NK-92 treated with Interleukin-12 subunit alpha and Interleukin-12 subunit beta, amount 100 ng/mL, for 24 hours (cell line): ENCODE measurements at places on chromosomes 16 and 17.
A peak's percentile ranks its signal among the peaks of the same experiment; 100 is the strongest.

DNA sequence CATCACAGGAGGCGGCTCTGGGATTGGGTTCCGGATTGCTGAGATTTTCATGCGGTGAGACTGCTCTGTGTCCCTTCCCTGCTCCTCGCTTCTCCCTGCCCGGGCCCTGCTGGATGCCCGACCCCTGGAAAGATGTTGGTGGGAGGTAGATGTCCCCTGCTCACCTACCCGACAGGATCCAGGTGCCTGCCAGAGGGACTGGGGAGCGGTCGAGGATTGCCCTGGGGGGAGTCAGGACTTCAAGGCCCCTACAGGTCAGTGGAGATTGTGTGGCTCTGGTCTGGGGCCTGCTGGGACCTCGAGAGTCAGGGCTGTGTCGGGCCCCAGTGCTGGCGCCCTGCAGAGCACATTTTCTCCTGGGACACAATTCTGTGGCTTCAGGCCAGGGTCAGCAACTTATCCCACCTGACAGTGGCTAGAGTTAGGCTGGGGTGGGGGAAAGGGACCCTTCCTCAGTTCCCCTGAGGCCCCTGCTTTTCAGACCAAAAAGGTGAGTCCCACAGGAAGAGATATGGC lies 3.3 kb downstream of the DECR2 start:
- no peak for DNase-seq

DNA sequence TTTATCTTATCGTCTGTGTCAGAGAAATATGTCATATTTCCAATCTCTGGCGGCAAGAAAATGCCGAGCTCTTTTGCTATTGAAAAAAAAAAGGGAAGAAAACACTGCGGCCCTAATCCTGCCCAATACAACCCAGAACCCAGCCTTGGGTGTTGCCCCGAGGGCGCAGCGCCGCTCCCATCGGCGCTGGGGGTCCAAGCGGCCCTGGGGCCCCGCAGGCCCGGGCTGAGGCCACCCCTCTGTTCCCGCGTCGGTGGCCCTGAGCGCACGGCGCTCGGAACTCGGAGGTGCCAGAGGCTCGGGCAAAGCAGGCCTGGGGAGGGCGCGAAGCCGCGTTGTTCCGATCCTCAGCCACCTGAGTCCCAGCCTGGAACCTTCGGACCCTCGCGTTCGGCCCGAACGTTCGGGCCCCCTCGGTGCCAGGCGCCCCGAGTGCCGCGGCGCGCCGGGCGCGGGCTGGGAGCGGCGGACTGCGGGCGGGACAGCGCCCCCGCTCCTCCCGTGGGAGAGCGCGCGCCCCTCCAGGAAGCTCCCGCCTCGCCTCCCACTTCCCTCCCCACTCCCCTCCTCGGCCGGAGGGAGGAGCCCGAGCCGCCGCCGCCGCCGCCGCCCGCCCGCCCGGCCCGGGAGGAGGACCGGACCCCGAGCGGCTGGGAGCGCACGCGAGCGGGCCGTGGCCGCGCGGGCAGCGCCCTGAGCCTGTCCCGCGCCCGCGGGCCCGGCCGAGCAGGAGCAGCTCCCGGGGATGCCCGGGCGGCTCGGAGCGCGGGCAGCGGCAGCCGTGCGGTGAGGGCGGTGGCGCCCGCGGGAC lies at the start of gene CPNE2:
TSS of gene CPNE2 (plus strand) at position 609 of the 811 bp plus-strand sequence. CDS start 18,160 bp downstream, outside the sequence.
- no peak for DNase-seq

DNA sequence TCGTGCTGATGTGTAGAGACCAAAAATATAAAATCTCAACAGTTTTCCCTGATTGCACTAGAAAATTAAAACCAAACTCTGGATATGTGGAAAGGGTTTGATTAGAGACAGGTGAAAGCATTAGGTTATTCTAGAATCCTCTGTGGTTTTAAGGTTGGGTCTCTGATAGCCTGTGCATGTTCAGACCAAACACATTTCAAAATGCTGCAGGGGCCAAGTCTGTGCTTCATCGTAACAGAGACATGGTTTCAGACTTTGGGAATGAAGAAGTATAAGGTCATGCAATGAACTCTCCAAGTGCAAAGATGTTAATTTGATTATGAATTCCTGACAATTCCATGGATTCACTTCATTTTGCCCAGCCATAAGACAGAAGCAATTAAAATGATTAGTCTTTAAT lies 261.0 kb upstream of the KCNJ16 start:
- no peak for DNase-seq

DNA sequence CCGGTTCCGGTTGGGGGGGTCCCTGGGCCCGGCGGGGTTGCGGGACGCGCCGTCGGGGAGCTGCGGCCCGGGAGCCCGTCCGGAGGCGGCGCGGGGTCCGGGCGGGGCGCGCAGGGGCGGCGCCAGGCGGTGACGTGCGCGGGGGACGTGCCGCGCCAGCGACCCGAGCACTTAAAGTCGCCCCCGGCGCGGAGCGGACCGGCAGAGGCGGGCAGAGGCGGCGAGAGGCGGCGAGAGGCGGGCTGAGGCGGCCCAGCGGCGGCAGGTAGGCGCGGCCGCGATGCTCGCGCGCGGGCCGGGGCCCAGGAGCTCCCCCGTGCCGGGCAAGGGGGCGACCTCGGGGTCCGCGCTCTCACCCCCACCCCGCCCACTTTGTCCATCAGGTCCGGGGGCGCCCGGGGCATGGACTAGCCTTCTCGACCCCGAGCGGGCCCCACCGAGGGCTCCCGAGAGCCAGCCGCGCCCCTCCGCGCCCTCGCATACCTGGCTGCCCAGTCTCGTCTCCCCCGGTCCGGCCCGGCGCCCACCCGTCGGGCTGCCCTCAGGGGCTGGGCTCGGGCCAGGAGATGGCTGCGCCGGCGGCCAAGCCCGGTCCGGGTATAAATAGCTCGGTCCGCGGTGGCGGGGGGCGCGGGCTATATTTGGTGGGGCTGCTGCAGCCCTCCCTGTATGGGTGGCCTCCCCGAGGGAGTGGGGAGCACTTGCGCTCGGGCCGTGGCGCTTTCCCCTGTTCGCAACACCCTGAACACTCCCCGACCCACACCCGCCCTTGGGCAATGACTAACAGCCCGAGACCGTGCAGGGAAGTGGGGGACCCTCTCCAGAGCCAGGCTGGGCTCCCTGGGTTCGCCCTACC lies at the start of gene SLC16A3:
TSS of gene SLC16A3 (plus strand) at position 201 of the 856 bp plus-strand sequence. CDS start 6,967 bp downstream, outside the sequence.
- no peak for DNase-seq

DNA sequence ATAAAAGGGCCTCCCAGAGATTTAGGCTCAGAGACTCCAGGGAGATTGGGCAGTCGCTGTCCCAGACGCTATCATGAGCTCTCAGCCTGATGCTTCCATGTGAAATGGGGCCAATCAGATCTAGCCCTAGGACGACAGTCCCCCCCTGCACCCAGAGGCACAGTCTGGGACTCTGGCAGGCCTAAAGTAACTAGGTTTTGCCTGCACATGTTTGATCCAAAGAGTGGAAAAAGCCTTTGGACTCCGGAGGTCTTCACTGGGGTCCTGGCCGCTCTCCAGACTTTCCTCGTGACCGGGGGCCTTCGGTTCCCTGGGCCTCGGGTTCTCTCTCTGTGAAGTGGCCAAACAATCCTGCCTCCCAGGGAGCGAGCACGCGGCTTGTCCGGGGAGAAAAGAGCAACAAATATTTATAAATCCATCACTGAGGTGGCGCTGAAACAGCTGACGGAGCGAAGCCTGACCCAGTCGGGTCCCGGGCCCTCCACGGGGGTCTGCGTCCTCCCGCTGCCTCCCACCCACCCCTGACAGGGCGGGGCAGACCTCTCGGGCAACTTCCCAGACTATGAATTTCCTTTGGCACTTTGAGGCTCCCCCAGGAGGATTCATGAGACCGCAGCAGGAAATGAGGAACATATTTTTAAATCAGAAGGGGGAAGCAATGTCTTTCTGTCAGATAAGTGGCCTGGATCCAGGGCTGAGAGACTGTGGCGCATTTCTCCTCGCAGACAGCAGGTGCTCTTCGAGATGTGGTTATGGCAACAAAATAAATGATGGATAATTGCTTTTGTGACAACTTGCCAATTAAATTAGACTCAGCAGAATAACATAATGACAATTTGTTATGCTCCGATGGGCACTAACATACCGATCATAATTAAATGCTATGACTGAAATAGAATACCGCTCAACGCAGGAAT lies 38.9 kb downstream of the MRPS23 start:
- no peak for DNase-seq

DNA sequence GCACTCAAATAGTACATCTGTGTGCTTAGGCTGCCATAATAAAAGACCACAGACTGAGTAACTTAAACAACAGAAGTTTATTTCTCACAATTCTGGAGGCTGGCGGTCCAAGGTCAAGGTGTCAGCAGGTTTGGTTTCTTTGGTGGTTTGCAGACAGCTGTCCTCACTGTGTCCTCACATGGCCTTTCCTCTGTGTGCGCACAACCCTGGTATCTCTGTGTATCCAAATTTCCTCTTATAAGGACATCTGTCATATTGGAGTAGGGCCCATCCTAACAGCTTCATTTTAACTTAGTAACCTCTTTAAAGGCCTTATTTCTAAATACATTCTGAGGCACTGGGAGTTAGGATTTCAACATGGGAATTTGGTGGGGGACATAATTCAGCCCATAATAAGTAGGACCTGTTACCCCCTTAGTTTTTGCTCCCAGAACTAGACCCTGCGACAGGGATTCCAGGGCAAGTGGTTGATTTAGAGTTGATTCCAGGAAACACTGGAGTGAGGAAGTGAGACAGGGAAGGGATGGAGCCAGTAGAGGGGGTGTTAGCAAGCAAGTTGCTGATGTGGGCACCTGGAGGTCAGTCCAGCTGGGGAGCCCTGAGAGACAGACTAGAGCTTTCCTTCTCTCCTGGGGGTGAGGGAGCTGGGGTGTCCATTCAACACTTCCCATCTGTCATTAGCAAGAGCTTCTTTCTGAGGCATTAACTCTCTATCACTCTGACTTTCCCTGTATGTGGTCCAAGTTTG lies 10.9 kb upstream of the ALKBH5 start:
- no peak for DNase-seq

DNA sequence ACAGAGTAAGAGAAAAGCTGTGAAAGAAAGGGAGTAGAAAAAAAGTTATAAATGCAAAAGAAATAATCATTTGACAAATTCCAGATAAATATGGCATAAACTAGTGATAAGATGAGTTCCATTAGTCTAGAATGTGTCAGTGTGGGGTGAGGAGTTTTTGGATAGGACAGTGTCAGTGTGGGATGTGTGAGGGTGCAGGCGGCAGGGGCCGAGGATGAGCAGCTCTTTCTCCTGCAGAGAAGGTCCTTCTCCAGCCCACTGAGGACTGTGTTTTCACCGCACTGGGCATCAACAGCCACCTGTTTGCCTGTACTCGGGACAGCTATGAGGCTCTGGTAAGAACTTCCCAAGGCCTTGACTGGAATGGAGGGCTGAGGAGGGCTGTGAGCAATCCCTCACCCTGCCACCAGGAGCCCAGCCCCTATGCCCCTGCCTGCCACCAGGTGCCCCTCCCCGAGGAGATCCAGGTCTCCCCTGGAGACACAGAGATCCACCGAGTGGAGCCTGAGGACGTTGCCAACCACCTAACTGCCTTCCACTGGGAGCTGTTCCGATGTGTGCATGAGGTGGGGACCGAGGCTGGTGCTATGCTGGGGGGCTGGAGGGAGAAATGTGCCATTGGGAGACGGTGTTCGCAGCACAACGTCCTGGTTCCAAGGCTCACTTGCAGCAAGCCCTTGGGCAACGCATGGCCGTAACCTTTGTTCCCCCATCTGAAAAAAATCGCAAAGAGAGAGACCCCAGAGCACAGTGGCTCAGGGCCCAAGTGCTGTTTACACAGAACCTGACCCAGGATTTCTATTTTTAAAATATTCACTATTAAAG lies 13.1 kb downstream of the RAPGEFL1 start:
- DNase-seq: no peak

- no peak for DNase-seq
Measured at GRCh38 chr16:12054868-12055267, 78.3 kb downstream of the SNX29 start.

GRCh38 chr16:11253009-11253994 lies 2.7 kb downstream of the SOCS1 start:
- no peak for DNase-seq

GRCh38 chr17:32461853-32462617 lies 17.7 kb downstream of the PSMD11 start:
- peak; percentile 18 for DNase-seq

- DNase-seq: no peak
Measured at GRCh38 chr17:69069226-69069750, 8.6 kb upstream of the ABCA9 start.

DNA sequence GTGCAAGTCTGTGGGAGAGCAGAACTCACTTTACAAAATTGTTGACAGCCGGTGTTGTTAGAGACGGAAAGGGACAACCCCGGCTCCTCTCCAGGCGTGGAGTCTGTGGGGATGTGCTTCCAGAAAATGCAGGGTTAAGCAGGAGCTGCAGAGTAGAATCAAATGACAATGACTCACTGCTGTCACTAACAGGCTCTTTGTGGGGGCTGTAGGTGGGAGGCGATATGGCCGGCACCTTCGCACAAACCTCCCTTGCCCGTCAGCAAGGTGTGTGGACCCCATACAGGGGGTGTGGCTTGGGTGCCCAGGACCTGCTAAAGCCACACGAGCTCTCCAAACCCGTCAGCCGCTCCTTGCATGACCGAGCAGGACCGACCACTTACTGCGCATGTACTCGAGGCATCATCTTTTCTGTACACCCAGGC lies 5.8 kb downstream of the PDK2 start:
- no peak for DNase-seq

DNA sequence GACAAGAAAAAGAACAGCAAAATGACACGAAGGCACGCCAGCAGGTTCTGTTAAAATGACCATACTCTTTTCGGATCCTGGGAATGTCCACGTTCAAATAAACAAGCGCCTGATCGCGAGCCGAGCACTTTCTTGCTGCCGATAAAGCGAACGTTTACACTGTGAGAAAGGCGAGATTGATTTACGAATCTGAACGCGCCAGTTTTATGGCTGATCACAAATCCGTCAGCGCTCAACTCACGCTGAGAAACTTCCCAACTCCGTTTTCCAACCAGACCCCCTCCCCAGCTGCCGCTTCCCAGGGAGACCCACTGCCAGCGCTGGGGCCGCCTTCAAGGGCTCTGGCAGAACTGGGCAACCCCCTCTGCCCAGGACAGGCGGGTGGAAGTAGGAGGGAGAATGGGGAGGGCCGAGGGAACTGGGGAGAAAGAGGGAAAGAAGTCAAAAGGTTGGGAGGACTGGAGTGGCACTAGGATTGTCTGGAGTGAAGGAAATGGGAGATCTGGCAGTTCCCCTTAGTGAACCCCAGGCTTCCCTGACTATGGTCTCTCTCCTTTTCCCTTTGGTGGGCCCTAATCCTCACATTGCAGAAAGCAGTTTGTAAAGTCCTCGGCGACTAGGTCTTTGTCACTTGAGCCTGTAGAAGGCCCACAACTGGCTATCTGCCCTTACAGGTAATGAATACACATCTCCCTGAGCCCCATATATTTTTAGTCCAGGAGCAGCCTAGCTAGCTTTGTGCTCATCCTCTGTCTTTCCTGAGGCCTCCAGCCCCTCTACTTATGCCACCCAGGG lies 6.9 kb downstream of the HOXB4 start:
- no peak for DNase-seq

- no peak for DNase-seq
Measured at GRCh38 chr16:71338193-71338592, 20.3 kb upstream of the CALB2 start.

DNA sequence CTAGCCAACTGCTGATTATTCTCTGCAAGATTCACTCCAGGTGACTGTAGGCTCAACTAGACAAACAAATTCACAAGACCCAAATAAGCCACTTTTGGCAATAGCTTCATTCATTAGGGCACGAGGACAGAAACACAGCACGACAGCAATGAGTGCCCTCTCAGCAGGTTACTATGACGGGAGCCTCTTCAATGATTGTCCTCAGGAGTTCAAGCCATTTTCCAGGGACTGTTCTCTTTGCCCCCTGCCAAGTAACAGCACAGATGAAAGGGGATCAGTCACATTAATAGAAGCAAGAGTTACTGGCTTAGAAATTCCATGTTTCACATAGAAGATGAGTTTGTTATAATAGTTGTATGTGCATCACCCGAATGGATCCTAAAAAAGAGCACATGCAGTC lies 712.2 kb downstream of the CDH8 start:
- DNase-seq: no peak

- no peak for DNase-seq
Measured at GRCh38 chr16:67112591-67113399, 3.1 kb downstream of the PHAF1 start.
